ENCODE measurements at places on chromosomes 2 and 18.
A peak's percentile ranks its signal among the peaks of the same experiment; 100 is the strongest.

DNA sequence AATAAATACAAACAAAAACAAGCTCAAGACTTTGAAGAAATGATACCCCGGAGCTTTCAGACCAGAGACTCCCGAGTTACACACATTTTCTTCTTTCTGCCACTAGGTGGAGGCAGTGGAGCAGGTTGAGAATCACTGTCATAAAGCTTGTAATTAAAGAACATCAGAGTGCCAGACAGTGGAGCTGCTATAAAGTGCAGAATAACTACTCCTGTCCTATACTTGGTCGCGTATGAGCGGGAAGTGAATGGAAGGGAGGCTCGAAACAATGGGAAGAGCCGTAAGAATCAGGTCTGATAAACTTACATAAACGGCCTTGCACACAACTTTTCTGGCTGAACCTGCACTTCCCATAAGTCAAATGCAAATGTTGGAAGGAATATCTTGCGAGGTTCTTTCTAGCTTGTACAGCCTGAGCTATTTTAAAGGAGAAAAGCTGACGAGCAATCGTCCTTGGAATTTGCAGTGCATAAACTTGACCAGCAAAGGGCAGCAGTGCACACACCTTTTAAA, 189.0 kb downstream of the RPIA start:
- peak; percentile 28 for DNase-seq

GRCh38 chr18:37710726-37711125, 145.1 kb upstream of the CELF4 start:
- DNase-seq, result no peak

GRCh38 chr2:66695226-66695735, 260.4 kb downstream of the MEIS1 start:
- DNase-seq, result no peak

- DNase-seq, result no peak
Measured at GRCh38 chr2:172836827-172837226, 101.2 kb downstream of the RAPGEF4 start.

GRCh38 chr2:239793836-239794235, 231.3 kb downstream of the NDUFA10 start:
- no peak for DNase-seq

DNA sequence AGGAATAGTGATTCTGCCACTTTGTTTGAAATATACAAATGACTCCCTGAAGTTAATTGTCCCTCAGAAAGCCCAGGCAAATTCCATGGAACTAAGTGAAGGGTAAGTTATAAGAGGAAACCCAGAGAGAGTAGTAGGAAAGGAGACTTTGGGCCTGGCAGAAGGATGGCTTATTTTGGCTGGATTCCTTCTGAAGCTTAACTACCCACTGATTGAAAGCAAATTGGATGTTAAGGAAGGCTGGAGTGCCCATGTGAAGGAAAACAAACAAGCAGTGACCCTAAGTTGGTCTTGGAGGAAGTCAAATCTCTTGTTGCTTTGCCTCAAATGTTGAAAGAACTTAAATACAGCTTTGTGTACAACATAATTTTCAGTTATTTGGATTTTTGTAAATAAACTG, 1106.4 kb upstream of the ZEB2 start:
- no peak for DNase-seq

GRCh38 chr2:240889601-240890560, 6.1 kb downstream of the MAB21L4 start:
- DNase-seq, result no peak

- peak; percentile 48 for DNase-seq
Measured at GRCh38 chr2:191245869-191246531, 796 bp downstream of the MYO1B start.

GRCh38 chr2:135913727-135914365, 37.6 kb upstream of the MCM6 start:
- peak; percentile 18 for DNase-seq
